GM19239 (cell line): ENCODE measurements at places on chromosomes 6 and 20.

DNA sequence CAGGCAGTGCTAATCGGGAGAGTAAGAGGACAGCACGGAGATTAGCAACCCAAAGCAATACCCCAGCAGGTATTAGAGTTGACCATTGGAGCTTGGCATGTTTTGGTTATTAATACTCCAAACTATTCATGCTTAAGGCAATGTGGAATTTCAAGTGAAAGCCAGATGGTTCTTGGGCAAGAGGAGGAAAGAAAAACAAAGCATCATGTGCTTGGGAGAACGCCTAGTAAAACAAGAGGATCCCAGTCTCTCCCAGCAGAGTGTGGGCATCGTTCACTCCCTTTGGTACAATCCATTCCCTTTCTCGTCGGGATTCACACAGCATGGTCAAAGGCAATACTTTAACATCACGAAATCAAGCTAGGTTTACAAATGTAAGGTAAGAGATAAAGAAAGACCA is 349.8 kb downstream of the PRKN start:
- DNase-seq, result no peak

- DNase-seq, result no peak
These were observed 3.6 kb upstream of the DCBLD1 start for GRCh38 chr6:117478853-117479231.

DNA sequence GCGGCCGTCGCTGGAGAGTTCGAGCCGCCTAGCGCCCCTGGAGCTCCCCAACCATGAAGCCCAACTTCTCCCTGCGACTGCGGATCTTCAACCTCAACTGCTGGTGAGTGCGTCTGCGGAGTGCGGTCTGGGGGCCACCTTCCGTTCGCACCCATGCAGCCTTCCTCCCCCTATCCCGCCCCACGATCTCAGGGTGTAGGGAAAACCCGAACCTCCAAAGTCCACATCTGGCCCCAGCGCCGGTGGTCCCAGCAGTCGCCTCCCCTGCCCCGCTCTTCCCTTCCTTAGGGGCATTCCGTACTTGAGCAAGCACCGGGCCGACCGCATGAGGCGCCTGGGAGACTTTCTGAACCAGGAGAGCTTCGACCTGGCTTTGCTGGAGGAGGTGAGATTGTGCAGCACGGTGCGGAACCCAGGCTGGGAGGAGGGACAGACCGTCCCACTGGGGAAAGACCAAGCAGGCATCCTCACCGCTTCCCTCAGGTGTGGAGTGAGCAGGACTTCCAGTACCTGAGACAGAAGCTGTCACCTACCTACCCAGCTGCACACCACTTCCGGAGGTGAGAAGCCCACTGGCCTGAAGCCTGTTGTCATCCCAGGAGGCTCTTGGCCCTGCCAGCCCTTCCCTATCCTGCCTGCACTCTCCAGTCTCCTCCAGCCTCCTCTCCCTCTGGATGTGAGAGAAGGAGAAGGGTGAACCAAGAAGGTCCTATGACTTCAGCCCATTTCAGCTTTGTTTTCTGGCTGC is 719 bp downstream of the SMPD2 start:
- DNase-seq, result no peak

- DNase-seq, result no peak
These were observed 1567.8 kb upstream of the DEFB115 start for GRCh38 chr20:29689411-29690225.

DNA sequence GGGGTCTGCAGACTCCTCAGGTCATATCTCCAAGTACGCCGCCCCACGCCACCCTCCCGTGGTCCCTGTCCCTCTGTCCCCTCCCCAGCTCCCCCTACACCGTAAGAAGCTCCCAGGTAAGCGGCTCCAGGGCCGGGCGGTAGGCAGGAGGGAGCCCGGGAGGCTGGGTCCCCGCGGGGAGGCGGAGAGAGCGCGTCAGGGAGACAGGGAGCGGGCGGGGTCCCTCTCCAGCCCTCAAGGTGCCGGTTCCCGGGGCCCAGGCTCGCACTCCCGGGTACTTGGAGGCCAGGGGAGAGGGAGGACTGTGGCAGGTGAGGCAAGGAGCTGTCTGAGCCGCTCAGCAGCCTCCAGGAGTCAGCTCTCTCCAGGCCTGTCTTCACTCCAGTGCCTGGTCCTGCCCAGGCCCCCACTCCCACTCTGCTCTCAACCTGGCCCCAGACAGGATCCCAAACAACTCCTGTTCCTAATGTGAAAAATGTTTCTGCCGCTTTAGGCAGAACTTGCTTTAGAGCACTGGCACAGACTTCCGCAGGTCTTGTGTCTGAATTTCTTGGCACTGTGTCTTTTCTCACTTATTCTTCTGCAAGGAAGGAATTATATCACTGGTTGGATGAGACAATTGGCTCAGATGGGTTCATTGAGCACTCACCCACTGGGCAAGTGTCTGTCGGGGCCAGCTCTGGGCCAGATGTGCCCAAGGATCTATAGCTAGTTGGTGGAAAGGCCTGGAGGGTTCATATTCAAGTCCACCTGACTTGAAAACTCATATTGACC is 36.6 kb downstream of the HLA-G start:
- no peak for DNase-seq

DNA sequence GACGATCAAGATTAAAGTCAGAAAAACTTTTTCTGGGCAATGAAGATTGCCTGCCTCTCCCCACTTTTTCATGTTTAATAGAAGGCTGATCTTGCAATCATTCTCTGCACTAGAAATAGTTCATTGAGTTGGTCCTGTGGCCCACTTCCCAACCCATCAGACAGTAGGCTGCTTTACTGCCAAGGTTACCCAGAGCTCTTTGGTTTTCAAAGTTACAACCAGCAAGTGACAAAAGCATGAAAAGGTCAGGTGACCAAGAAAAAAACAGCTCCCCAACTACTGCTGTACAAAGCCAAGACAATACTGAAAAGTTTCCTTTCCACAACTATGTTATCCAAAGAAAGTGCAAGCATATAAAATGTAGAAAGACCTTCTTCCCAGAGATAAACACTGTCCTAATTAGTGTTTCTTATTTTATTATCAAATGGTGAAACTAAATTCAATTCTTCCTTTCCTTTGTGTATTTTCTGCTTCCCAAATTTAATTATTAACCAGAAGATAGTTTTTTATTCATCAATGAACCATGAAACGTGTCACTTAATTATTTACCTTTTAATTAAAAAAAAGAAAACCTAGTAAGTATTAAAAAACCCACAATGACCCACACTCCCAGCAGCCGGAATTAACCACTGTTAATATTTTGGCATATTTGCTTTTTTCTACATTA is 16.6 kb downstream of the DNAAF9 start:
- DNase-seq, result no peak

DNA sequence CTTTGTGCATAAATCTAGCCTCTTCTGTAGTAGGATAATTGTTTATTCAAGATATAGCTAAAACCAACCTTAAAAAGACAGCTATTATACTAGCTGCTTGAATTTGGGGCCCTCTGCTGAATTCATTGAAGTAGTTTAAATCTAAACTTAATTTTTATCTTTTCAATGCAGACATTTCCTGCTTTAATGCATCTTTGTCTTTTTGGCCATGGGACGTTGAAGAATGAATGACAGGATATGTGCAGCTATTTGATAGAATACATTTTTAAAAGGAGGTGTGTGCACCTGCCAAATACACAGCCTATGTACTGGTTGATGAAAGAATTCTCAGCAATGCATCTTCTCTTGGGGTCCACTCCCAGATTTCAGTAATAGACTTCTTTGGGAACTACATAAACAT is 524.9 kb downstream of the PHF3 start:
- no peak for DNase-seq

- no peak for DNase-seq
These were observed 4.8 kb upstream of the TMEM14A start for GRCh38 chr6:52666071-52666470.

- DNase-seq, result no peak
These were observed 111.2 kb downstream of the SCML4 start for GRCh38 chr6:107712665-107713551.

- DNase-seq, result no peak
These were observed 46.3 kb upstream of the CD93 start for GRCh38 chr20:23132293-23132929.

GRCh38 chr20:38272961-38273360 is 12.4 kb upstream of the KIAA1755 start:
- DNase-seq, result no peak

DNA sequence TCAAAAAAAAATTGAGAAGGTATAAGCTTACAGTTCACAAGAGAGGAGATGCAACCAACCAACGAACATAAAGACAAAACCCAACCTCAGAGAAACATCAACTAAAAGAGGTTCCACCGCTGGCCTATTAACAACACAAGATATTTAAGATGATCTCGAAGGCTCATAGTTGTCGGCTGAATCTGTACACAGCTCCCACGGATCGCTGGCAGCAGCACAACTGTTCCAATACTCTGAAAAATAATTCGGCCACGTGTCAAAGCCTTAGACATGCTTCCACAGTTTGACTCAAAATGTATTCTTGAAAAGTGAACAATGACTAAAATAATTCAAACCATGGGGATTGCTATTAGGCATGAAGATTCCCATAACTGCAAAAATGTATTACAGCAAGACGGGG is 13.7 kb downstream of the EXOC2 start:
- DNase-seq, result no peak

DNA sequence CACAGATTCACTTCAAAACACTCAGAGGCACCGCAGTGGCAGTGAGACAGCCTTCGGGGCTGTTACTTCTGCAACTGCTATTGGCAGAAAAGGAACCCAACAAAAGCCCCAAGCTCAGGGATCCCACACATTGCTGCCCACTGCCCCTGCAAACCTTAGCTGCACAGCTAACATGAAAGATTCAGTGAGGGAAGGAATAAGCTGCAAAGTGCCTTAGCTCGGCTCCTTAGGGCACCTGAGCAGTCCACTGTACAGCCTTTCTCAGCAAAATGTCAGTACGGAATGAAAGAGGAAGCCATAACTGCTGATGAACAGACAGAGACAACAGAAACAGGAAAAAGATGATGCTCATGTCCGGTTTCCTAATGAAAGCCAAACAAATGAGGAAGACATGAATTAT is 179.7 kb upstream of the SHLD1 start:
- no peak for DNase-seq

- DNase-seq, result no peak
These were observed 31.4 kb downstream of the FYN start for GRCh38 chr6:111841822-111842221.

DNA sequence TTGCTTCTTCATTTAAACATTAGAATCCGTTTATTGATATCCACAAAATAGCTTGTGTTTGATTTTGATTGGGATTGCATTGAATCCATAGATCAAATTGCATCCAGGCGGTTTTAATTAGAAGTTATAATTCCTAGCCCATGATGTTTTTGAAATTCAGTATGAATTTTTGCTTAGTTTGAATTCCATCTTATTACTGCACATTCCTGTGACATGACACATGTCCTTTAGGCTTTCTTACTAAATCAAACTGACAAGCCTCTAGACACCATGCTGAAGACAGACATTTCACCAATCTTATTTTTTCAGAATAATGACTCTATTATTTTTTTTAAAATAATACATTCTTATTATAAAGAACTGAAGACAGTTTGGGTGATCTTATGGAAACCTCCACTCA is 21.4 kb upstream of the PI16 start:
- DNase-seq, result no peak

- DNase-seq, result peak; percentile 5
These were observed 535 bp downstream of the NKAIN2 start for GRCh38 chr6:123804014-123804786.

- no peak for DNase-seq
These were observed 6.2 kb downstream of the KDM1B start for GRCh38 chr6:18161431-18161830.

DNA sequence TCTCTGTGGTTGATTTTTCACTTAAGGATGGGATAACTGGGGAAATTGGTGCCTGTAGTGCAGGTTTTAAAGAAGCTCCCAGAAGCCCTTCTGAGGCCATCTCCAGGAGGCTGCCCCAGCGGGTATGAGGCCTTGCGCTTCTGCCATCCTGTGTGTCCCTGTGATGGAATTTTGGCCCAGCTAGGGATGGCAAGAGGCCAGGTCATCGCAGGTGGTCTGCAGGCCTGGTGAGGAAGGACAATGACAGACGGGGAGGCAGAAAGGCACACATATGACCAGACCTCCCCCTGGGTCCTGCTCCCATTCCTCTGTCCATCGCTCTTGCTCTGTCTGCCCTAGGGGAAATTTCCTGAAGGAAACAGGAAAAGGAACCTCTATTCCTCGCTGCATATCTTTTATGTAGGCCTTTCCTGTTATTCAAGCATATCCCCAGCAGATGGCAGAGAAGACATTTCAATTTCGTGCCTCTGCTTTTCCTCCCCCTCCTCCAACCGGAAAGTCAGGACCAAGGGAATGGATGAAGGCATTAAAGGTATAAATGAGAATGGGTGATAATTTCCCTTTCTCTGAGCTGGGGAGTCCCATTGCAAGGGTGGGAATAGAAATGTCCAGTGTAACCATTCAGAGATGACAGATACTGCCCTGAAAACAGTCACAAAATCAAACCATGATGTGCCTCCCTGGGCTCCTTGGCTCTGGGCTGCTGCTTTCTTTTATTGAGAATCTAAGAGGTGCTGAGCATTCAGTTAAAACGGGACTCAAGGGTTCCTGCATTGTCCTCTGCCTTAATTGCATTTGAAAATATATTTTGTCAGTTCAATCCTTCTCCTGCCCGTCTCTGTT is 17.6 kb upstream of the HLA-F start:
- no peak for DNase-seq

DNA sequence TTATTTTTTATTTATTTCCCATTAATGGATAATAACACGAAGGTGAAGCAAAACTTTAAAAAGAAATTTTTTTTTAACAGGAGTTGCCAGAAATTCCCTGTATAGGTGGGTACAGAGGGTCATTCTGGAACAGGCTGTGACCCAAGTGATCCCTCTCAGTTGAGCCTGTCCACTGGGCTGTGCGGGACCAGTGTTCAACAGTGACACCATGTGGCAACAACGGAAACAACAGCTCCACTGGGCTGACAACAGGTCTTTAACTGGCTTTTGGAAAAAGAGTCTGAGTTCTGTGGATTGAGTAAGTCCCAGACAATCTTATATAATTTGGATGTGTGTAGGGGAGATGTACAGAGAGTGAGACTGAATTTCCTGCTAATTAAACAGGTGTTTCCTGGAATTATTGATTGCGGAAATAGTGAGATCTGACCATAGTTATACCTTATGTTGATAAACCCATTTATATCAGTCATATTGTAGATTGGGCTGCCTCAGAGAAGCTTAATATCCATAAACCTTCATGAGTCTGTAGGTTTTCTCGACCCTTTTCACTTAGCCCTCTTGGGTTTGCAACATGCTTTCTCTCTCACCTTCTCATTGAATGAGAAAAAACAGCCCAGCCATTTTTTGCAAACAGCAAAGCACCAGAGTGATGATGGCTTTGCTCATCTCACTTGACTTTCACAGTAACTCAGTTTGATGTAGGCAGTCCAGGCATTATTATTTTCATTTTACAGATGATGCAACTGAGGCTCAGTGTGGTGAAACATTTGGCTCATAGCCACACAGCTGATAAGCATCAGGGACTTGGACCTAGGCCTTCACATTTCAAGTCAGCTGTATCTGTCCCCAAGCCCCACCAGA is 17.5 kb downstream of the KIAA1755 start:
- no peak for DNase-seq

- no peak for DNase-seq
These were observed 220.7 kb upstream of the NOX3 start for GRCh38 chr6:155676346-155676745.
